ENCODE measurements at places on chromosomes 3 and 15.

GRCh38 chr15:66838671-66839239, 136.7 kb downstream of the SMAD6 start:
- DNase-seq = no peak

GRCh38 chr3:107416886-107417285, 39.6 kb downstream of the CCDC54 start:
- DNase-seq = no peak

GRCh38 chr3:161969867-161970266, 473.3 kb downstream of the OTOL1 start:
- DNase-seq = no peak

DNA sequence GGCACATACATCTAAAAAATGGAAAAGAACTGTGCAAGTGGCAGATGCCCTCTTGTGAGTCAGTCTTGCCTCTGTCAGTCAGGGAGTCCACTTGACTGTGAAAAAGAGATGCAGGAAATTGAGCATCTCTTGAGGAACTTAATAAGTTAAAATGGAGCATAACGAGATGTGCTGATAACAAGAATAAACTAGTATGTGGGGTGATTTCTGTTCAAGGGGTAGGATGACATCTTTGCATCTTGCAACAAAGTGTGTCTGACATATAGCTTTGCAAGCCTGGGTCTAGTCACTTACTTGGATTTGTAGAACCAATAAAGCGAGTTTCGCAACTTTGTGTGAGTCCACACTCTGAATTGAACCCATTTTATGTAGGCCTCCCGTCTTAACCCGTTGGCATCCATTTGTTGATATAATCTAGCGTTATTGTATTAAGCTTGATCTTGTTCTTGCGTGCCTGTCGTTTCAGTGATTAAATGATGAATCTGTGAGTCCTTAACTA, 2.2 kb downstream of the USP3 start:
- DNase-seq = no peak

GRCh38 chr3:135528413-135529015, 437.0 kb upstream of the PPP2R3A start:
- DNase-seq = no peak
